ENCODE measurements at places on chromosomes 3 and 15.
A peak's percentile ranks its signal among the peaks of the same experiment; 100 is the strongest.

- peak; percentile 54 for DNase-seq
Observed at GRCh38 chr15:49902685-49903501, 216.1 kb downstream of the ATP8B4 start.

GRCh38 chr3:19543212-19543841 is 390.7 kb downstream of the EFHB start:
- no peak for DNase-seq

DNA sequence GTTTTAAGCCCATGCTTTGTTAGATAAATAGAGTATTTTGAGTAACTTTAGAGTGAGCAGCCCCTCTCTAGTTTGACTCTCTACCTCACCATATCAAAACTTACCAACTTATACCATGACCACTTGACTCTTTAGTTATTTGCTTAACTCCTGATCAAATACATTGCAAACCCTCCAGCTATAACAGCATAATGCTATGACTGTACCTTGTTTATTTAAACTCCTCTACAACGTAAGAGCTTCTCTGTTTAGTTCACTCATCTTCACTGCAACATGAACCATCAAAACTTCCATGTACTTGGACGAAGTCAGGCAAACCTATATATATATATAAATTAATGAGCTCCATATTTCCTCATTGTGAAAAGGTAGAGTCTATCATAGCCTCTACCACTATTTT is 218.2 kb downstream of the DPH6 start:
- no peak for DNase-seq

GRCh38 chr3:36244728-36245127 is 135.6 kb upstream of the STAC start:
- no peak for DNase-seq

- DNase-seq, result no peak
Observed at GRCh38 chr3:46812237-46812791, 50.9 kb downstream of the MYL3 start.

- DNase-seq, result no peak
Observed at GRCh38 chr3:52036222-52036694, 20.1 kb downstream of the DUSP7 start.

GRCh38 chr3:15845475-15845874 is 47.7 kb upstream of the ANKRD28 start:
- no peak for DNase-seq

GRCh38 chr3:117238806-117239205 is 529.2 kb downstream of the TUSC7 start:
- no peak for DNase-seq

GRCh38 chr3:192864941-192865340 is 52.7 kb downstream of the MB21D2 start:
- no peak for DNase-seq

- DNase-seq, result no peak
Observed at GRCh38 chr3:45953536-45953935, 10.3 kb downstream of the CXCR6 start.

Data from HCEC 1CT (cell line).